ENCODE measurements at places on chromosomes 1 and 21.

DNA sequence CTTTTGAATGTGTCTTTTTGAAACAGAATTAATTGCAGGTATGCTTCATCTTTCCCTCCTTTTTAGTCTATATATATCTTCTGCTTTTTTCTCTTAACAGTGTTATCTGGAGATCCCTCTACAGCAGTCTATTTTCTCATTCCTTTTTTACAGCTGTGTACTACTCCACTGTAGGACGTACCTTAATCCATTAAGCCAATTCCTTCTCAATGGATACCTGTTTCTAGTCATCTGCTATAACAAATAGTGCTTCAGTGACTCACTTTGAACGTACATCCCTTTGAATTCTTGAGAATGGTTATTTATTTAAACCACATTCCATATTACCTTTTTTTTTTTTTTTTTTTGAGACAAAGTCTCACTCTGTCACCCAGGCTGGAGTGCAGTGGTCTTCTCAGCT, 15.6 kb downstream of the PCNX2 start:
- H3K36me3 ChIP-seq, result peaks cover 34% of the 10 kb centered on the region
- no peak overlapping the region for H3K4me3 ChIP-seq
- no peak for DNase-seq
- H3K4me1 ChIP-seq, result peaks cover 54% of the 10 kb centered on the region
- H3K27ac ChIP-seq, result no peak overlapping the region
- no peaks in the 10 kb centered on the region for H3K27me3 ChIP-seq

- no peak for DNase-seq
- no peak within 1 kb of the TSS for H3K27ac ChIP-seq
- peaks cover 12% of the 10 kb centered on the region for H3K27me3 ChIP-seq
- peaks cover 39% of the 10 kb centered on the region for H3K4me1 ChIP-seq
These were observed at the start of gene SMPDL3B for GRCh38 chr1:27934818-27935549. TSS of gene SMPDL3B (plus strand) at chr1:27935000. CDS start at chr1:27935184, 184 bp downstream.

- H3K27ac ChIP-seq, result peak overlapping the region; percentile 52
- no peaks in the 10 kb centered on the region for H3K36me3 ChIP-seq
- no peak overlapping the region for H3K4me3 ChIP-seq
- no peaks in the 10 kb centered on the region for H3K27me3 ChIP-seq
- H3K4me1 ChIP-seq, result peaks cover 9% of the 10 kb centered on the region
These were observed 18.6 kb downstream of the FAM151A start for GRCh38 chr1:54604572-54605370.

- H3K27me3 ChIP-seq, result no peaks in the 10 kb centered on the region
- H3K4me3 ChIP-seq, result no peak overlapping the region
- no peak overlapping the region for H3K27ac ChIP-seq
- no peaks in the 10 kb centered on the region for H3K36me3 ChIP-seq
- DNase-seq, result no peak
- no peaks in the 10 kb centered on the region for H3K4me1 ChIP-seq
These were observed 737.8 kb upstream of the CXADR start for GRCh38 chr21:16775076-16775475.

- no peak overlapping the region for H3K4me3 ChIP-seq
- peaks cover 5% of the 10 kb centered on the region for H3K4me1 ChIP-seq
- DNase-seq, result no peak
- H3K36me3 ChIP-seq, result no peaks in the 10 kb centered on the region
These were observed 37.3 kb downstream of the OLFML2B start for GRCh38 chr1:161986328-161986727.

GRCh38 chr1:193229136-193229535, 42.7 kb upstream of the B3GALT2 start:
- H3K4me1 ChIP-seq, result peaks cover 7% of the 10 kb centered on the region
- no peak overlapping the region for H3K4me3 ChIP-seq
- no peak overlapping the region for H3K27ac ChIP-seq
- H3K36me3 ChIP-seq, result peaks cover 34% of the 10 kb centered on the region

GRCh38 chr1:160166166-160166868, 14.9 kb downstream of the ATP1A4 start:
- H3K36me3 ChIP-seq, result no peaks in the 10 kb centered on the region
- DNase-seq, result no peak
- no peak overlapping the region for H3K27ac ChIP-seq
- peaks cover 6% of the 10 kb centered on the region for H3K4me1 ChIP-seq
- H3K27me3 ChIP-seq, result peaks cover 27% of the 10 kb centered on the region
- H3K4me3 ChIP-seq, result no peak overlapping the region

- no peaks in the 10 kb centered on the region for H3K36me3 ChIP-seq
- H3K27ac ChIP-seq, result no peak overlapping the region
- H3K4me1 ChIP-seq, result no peaks in the 10 kb centered on the region
These were observed 80.9 kb downstream of the NENF start for GRCh38 chr1:212513586-212513985.

GRCh38 chr1:97204468-97204867, 482.9 kb downstream of the PTBP2 start:
- H3K4me1 ChIP-seq, result no peaks in the 10 kb centered on the region
- H3K27me3 ChIP-seq, result no peaks in the 10 kb centered on the region
- no peak for DNase-seq
- H3K4me3 ChIP-seq, result no peak overlapping the region
- H3K27ac ChIP-seq, result no peak overlapping the region
- no peaks in the 10 kb centered on the region for H3K36me3 ChIP-seq

GRCh38 chr1:205416322-205416721, 5.5 kb downstream of the LEMD1 start:
- H3K4me1 ChIP-seq, result no peaks in the 10 kb centered on the region
- no peak overlapping the region for H3K27ac ChIP-seq
- H3K4me3 ChIP-seq, result no peak overlapping the region
- no peaks in the 10 kb centered on the region for H3K36me3 ChIP-seq

DNA sequence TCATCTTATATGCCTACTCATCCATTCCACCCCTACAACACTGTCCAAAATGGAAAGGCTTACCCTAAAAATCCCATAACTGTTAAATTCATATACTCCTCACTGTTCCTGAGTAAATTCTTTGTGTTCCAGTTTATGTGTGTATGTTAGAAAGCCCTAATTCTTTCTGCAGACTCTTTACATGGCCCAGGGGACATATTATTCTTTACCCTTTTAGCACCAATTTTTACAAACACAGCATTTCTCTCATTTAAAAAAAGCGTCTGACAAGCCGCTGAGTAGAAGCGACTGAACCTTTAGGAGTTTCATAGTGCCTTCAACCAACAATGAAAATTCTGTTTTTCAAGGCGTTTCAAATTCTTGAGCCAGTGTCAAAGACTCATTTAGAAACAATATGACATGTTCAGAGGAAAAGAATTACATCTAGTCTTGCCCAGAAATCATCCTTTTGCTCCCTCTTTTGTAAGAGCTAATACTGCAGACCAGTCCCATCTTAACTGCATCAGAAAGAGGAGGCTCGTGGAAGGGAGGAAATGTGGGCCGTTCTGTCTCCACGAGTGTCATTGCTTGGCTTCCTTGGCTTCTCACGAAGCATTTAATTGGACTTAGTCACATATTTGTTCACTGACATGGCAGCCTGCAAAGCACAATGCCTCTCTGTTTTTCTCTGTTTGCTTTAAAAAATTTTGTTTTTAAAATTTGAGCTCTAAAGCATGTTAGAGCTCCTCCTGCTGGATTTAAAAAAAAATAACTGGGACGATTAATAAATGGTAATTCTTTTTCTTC, 21.3 kb upstream of the C1orf105 start:
- H3K36me3 ChIP-seq, result no peaks in the 10 kb centered on the region
- H3K27me3 ChIP-seq, result no peaks in the 10 kb centered on the region
- peak overlapping the region; percentile 61 for H3K27ac ChIP-seq
- H3K4me1 ChIP-seq, result peaks cover 46% of the 10 kb centered on the region

DNA sequence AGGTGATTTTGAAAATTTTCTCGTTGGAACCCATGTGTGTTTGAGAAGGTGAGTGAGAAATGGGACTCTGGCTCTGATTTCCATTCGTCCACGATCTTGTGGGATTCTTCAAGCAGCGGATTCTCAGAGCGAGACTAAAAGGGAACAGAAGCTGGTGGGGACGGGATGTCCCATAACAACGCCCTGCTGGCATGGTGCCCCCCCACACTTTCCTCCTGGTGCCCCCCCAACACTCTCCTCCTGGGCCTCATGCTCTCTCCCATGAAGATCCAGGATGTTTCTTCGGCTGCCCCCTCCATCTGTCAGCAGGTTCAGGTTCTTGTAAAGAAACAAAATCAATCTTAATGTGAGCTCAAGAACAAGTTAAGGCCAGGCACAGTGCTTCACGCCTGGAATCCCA, 29.1 kb downstream of the PRDM15 start:
- no peaks in the 10 kb centered on the region for H3K4me1 ChIP-seq
- H3K36me3 ChIP-seq, result peaks cover 11% of the 10 kb centered on the region
- H3K27me3 ChIP-seq, result no peaks in the 10 kb centered on the region
- no peak overlapping the region for H3K4me3 ChIP-seq
- DNase-seq, result no peak
- H3K27ac ChIP-seq, result no peak overlapping the region

DNA sequence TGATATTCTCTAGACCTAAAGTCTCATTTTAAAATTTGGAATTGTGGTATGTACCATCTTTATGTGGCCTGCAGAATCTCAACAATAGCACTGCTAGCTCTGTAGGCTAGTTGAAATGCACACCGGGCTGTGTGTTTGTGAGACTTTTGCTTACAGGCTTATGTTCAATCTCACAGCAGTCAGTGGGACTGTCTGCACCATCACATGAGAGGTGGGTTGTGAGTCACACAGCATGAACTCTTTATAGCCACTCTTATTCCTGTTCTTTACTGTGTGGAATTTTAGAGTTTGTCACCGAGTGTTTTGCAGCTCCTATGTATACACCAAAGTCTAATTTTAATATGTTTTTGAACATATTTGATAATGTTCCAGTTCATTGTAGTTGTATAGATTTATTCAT, 74.6 kb downstream of the RASAL2 start:
- H3K27ac ChIP-seq, result no peak overlapping the region
- no peak overlapping the region for H3K4me3 ChIP-seq
- no peak for DNase-seq
- H3K4me1 ChIP-seq, result no peaks in the 10 kb centered on the region
- H3K36me3 ChIP-seq, result no peaks in the 10 kb centered on the region

DNA sequence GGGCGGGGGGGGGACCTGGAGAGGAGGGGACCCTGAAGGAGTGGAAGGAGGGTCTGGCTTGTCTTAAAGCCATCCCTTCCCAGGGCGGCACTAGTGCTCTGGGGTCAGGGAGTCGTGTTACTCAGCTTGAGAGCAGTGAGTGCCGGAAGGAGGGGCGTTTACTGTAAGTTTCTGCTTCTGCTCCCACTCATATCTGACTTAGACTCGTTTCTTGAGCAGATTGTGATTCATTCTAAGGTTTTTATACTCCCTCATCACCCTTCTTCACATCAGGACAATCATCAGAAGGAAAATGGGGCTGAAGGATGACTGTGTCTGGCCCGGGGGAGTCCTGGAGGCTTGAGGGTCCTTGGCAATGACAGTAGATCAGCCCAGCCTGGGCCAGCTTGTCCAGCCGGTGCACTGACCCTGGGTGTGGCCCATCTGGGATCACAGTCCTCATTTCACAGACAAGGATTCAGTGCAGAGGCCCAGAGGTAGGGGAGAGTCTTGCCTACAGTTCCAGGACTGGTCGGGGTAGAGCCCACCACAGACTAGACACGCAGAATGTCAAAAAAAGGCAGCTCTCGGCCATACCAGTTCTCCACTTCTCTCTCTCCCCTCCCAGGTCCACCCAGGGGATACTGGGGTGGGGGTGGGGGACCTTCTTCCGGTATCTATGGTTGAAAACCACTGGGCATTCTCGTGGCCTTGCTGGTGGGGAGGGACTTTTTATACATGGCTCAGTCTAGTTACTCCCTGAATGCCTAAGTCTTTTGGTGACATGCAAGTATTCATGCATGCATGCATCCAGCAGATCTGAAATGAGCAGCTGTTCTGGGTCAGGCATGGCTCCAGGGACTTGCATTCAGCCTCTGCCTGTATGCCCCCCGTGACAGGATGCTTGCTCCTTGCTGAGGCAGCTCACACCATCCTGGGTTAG, 5.1 kb downstream of the TNFRSF8 start:
- H3K36me3 ChIP-seq, result peaks cover 36% of the 10 kb centered on the region
- H3K4me1 ChIP-seq, result peaks cover 55% of the 10 kb centered on the region
- peaks cover 4% of the 10 kb centered on the region for H3K27me3 ChIP-seq
- peak; percentile 81 for DNase-seq

- H3K4me3 ChIP-seq, result no peak overlapping the region
- no peaks in the 10 kb centered on the region for H3K36me3 ChIP-seq
- no peaks in the 10 kb centered on the region for H3K27me3 ChIP-seq
These were observed 31.9 kb downstream of the SEC16B start for GRCh38 chr1:177937931-177938330.

GRCh38 chr1:205373798-205374175, 17.1 kb upstream of the KLHDC8A start:
- H3K36me3 ChIP-seq, result no peaks in the 10 kb centered on the region
- no peak overlapping the region for H3K27ac ChIP-seq
- H3K4me1 ChIP-seq, result peaks cover 11% of the 10 kb centered on the region
- peaks cover 42% of the 10 kb centered on the region for H3K27me3 ChIP-seq

- H3K27me3 ChIP-seq, result no peaks in the 10 kb centered on the region
- H3K27ac ChIP-seq, result no peak overlapping the region
- H3K36me3 ChIP-seq, result no peaks in the 10 kb centered on the region
- H3K4me3 ChIP-seq, result no peak overlapping the region
- H3K4me1 ChIP-seq, result no peaks in the 10 kb centered on the region
- DNase-seq, result no peak
These were observed 307.1 kb upstream of the RRP15 start for GRCh38 chr1:217977943-217978342.

DNA sequence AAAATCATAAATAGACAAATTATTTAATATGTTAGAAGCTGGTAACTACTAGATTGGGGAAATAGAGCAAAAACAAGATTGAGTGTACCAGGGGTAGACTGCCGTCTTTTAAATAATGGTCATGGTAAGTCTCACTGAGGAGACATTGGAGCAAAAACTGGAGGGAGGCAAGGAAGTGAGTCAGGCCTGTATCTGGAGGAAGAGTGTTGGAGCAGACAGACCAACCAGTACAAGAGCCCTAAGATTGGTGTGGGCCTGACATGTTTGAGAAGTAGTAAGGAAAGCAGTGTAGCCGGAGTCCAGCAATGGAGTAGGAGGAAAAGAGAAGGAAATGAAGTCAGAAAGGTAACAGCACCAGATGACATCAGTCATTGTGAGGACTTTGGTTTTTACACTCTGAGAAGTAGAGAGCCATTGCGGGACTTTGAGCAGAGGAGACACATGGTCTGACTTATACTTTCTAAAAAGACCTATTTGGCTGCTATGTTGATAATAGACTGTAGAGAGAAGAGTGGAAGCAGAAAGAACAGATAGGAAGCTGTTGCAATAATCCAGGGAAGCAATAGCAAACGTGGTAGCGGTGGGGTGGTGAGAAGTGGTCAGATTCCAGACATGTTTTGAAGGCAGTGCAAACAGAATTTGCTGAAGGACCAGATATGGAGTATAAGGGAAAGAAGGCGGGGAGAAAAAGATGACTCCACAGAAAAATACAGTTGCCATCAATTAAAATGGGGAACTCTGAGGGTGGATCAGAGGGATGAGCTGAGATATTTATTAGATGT, 44.7 kb upstream of the GJA5 start:
- H3K36me3 ChIP-seq, result no peaks in the 10 kb centered on the region
- no peaks in the 10 kb centered on the region for H3K27me3 ChIP-seq
- DNase-seq, result no peak

GRCh38 chr1:214739621-214740238, 136.7 kb downstream of the CENPF start:
- no peak overlapping the region for H3K4me3 ChIP-seq
- H3K27ac ChIP-seq, result no peak overlapping the region
- DNase-seq, result no peak
- H3K27me3 ChIP-seq, result no peaks in the 10 kb centered on the region

- DNase-seq, result no peak
- no peaks in the 10 kb centered on the region for H3K4me1 ChIP-seq
- no peak overlapping the region for H3K4me3 ChIP-seq
- no peaks in the 10 kb centered on the region for H3K27me3 ChIP-seq
These were observed 446.0 kb downstream of the PCP4 start for GRCh38 chr21:40313260-40313659.

- H3K4me3 ChIP-seq, result peak overlapping the region; percentile 64
- H3K27me3 ChIP-seq, result peaks cover 53% of the 10 kb centered on the region
- no peak for DNase-seq
- H3K27ac ChIP-seq, result no peak overlapping the region
These were observed 66.1 kb upstream of the AKT3 start for GRCh38 chr1:243916160-243916559.

All from activated CD4-positive, alpha-beta T cell treated with anti-CD3 and anti-CD28 coated beads, Interleukin-2, amount 10 ng/mL, durations not matched to agents 24 days and 14 days (primary cell).